Stimulated activated CD4-positive, alpha-beta T cell treated with anti-CD3 and anti-CD28 coated beads, Interleukin-4, amount 100 ng/mL, for 4 hours (primary cell): ENCODE measurements at places on chromosomes 4 and X.

GRCh38 chr4:128686810-128687209, 122.7 kb upstream of the JADE1 start:
- no peak for DNase-seq

DNA sequence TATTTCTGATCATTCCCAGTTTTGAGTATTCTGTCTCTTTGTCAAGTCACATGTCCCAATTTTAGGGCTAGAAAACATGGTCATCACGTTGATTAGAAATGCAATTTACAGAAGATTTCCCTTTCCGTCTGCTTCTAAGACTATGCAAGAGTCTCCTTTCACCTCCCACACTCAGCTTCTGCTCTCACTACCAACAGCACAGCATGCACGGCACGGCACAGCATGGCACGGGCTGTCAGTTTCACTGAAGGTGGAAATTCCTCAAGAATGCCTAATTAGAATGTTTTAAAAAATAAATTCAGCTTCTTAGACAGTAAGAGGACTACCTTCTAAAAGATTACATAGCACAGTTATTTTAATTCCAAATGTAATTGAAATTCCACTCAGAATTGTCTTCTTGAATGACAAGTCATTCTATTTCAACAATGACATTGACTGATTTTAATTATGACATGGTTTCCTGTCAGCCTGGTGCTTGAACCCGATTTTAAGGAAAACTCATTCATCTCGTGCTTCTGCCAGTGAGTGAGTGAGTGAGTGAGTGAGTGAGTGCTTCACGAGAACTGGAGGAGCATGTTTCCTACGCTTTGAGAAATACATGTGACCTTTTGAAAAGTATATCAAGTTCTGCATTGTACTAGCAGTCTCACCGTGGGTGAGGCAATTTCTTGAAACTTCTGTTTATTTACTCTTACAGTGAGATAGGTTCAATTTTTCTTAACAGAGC, 124.8 kb upstream of the SORBS2 start:
- no peak for DNase-seq

DNA sequence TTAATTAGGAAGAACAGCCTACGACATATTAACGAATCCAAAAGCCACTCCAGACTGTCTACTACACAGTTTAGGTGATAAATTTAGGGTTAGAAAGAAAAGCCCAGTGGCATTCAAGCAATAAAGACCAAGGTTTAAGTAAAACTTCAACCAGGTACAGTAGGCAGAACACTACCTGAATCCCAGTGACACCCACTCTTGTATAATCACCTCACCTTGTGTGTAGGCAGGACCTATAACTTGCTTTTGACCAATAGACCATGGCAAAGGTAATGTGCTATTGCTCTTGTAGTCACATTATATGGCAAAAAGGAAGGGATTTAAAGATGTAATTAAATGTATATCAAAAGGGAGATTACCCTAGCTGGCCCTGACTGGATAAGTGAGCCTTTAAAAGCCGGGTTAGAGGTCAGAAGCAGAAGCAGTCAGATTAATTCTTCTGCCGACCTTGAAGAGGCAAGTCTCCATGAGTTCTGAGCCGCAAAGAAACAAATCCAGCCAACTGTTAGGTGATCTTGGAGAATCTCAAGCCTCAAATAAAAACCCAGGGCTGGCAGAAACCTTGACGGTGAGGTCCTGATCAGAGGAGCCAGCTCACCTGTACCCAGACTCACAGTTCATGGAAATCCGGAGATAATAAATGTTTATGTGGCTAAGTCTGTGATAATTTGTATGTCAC, 8.8 kb downstream of the FSTL5 start:
- DNase-seq = no peak

GRCh38 chr4:142713282-142714030, 132.6 kb downstream of the INPP4B start:
- DNase-seq = no peak

- no peak for DNase-seq
Observed at GRCh38 chr4:77636902-77637301, 31.3 kb downstream of the CXCL13 start.

- no peak for DNase-seq
Observed at GRCh38 chr4:1794809-1795298, 1.8 kb downstream of the FGFR3 start.

GRCh38 chrX:537151-537550, 93.4 kb upstream of the SHOX start:
- DNase-seq = no peak

- no peak for DNase-seq
Observed at GRCh38 chr4:24411299-24411698, 173.1 kb downstream of the DHX15 start.

GRCh38 chrX:66051980-66052379, 12.1 kb upstream of the VSIG4 start:
- DNase-seq = no peak

GRCh38 chr4:120354381-120354780, 287.7 kb upstream of the MAD2L1 start:
- no peak for DNase-seq

GRCh38 chr4:20603671-20604313, 96.5 kb upstream of the PACRGL start:
- DNase-seq = no peak

GRCh38 chr4:143406523-143406922, 69.8 kb downstream of the GAB1 start:
- DNase-seq = peak; percentile 4

GRCh38 chr4:101229116-101229515, 118.2 kb downstream of the PPP3CA start:
- DNase-seq = no peak
